ENCODE measurements at places on chromosomes 12 and 14.

DNA sequence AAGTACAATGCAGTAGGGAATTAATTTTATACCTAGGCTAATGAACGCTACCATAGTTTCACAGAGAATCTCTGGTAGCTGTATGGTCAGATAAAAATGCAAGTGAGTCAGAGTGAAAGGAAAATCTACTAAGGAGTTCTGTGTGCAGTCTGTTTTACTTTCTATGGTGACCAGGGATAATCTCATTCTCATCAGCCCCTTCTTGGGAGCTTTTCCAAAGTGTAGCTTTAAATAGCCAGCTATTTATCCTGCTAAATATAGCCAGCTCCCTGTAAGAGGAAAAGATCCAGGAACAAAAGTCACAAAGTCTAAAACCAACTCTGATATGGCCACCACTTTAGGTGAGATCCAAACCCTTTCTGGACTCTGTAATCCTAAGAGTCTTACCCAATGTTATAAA is 75.5 kb downstream of the TMEM116 start:
- no peaks in the 10 kb centered on the region for H3K27me3 ChIP-seq
- no peak for DNase-seq
- H3K36me3 ChIP-seq, result peaks cover 4% of the 10 kb centered on the region

DNA sequence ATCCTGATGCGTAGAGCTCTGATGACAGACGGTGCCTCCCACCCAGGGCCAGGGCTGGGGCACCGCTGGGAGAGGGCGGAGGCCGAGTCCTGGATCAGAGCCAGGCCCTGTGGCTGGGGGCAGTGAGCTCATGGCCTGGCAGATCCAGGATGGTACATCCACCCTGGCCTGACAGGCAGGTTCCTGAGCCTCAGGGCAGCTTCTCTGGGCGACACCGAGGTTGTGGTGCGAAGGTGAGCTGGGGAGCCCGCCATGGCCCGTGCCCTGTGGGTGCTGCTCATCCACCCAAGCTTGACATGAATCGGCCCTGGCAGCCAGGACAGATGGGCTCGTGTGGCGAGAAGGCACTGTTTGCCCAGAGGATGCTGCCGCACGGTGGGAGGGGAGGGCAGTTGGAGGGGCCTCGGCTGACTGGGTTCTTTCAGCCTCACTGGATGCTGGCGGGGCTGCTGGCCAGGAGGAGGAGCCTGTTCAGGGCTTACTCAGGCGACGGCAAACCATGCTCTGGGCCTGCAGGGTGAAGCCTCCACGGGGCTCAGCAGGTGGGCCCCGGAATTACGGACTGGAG is 16.6 kb downstream of the LRTM2 start:
- no peak overlapping the region for H3K27ac ChIP-seq
- no peak overlapping the region for H3K4me3 ChIP-seq
- peaks cover 7% of the 10 kb centered on the region for H3K27me3 ChIP-seq
- no peaks in the 10 kb centered on the region for H3K36me3 ChIP-seq
- DNase-seq, result no peak
- H3K4me1 ChIP-seq, result no peaks in the 10 kb centered on the region

DNA sequence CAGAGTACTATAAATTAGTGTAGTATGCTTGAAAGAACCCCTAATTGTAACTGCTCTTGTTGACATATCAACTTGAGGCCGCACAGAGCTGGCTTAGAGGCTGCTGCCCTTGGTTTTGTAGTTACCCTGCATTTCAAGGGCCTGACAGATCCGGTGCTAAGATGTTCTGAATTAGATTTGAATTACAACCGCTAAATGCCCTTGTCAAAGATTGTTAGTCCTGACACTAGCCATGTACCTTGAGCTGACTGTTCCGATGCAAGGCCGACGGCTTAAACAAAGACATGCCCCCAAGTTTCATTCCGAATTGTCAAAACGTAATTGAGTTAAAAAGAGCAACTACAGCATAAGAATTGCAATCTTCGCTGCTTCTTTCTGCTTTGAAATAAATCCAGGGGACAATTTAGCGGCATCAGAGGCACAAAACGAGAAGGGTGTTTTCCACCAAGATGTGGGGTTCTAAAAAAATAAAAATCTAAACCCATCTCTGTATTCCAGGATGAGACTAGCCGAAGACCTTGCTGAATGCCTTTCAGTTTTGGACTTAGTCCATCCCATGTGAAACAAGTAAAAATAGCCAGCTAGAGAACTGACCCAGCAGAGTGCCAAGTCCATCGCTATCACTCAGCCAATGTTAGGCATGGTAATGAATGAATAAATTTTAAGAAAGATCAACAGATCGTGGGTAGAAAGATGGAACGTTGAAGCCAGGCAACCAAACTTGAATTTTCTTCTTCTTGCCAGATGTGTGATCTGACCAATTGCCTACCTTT is 148.7 kb downstream of the DICER1 start:
- no peak overlapping the region for H3K4me3 ChIP-seq
- DNase-seq, result no peak
- H3K27ac ChIP-seq, result no peak overlapping the region
- H3K36me3 ChIP-seq, result no peaks in the 10 kb centered on the region

GRCh38 chr12:41206298-41206697 is 18.2 kb downstream of the PDZRN4 start:
- H3K27ac ChIP-seq, result no peak overlapping the region
- no peak for DNase-seq
- H3K4me3 ChIP-seq, result no peak overlapping the region
- H3K4me1 ChIP-seq, result no peaks in the 10 kb centered on the region
- no peaks in the 10 kb centered on the region for H3K36me3 ChIP-seq

DNA sequence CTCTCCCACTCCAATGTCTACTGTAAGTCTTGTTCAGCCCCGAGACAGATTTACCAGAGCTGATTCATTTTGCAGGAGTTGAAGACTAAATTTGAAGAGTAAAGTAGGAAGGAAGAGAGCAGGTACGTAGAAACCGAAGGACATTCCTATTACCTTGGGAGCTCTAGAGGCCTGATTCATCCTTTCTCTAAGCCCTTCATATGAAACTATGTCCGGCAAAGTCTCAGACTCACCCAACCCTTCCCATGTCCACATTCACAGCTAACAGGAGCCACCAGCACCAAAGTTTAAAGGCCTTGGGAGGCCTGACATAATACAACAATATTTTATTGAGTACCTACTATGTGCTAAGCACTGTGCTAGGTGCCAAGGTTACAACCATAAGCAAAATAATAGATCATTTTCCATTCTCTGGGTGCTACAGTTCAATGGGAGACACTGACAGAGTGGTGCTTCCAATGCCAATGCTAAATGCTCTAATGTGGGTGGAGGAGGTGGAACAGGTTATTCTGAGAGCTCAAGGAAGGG is 86.6 kb downstream of the PHLDA1 start:
- DNase-seq, result no peak
- no peaks in the 10 kb centered on the region for H3K27me3 ChIP-seq
- no peaks in the 10 kb centered on the region for H3K4me1 ChIP-seq
- H3K4me3 ChIP-seq, result no peak overlapping the region
- H3K27ac ChIP-seq, result peak overlapping the region; percentile 79
- no peaks in the 10 kb centered on the region for H3K36me3 ChIP-seq

DNA sequence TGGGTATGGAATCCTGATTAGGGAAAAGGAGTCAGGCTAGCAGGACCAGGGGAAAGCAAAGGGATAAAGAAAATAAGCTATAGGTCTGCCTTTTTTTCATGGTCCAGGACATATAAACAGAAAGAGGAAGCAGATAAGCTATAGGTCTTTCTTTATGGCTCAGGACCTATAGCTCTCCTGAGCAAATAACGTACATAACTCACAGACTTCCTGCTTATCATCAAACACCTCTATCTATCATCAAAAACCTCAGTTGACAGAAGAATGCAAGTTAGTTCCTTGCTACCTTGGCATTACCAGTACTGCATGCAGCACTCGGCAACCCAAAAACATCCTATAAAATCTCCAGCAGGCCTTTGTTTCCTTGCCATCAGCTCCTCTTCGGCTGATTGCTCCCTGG is 238.7 kb upstream of the OR4E1 start:
- no peak overlapping the region for H3K4me3 ChIP-seq
- no peak overlapping the region for H3K27ac ChIP-seq
- H3K27me3 ChIP-seq, result no peaks in the 10 kb centered on the region
- no peaks in the 10 kb centered on the region for H3K4me1 ChIP-seq
- no peaks in the 10 kb centered on the region for H3K36me3 ChIP-seq
- no peak for DNase-seq

GRCh38 chr12:71439613-71440344 is at the start of gene LGR5:
TSS of gene LGR5 (plus strand) at chr12:71439798. CDS start at chr12:71440081, 283 bp downstream.
- peak; percentile 76 for DNase-seq
- no peaks in the 10 kb centered on the region for H3K27me3 ChIP-seq
- no peaks in the 10 kb centered on the region for H3K36me3 ChIP-seq
- H3K4me3 ChIP-seq, result no peak within 1 kb of the TSS
- no peak within 1 kb of the TSS for H3K27ac ChIP-seq

DNA sequence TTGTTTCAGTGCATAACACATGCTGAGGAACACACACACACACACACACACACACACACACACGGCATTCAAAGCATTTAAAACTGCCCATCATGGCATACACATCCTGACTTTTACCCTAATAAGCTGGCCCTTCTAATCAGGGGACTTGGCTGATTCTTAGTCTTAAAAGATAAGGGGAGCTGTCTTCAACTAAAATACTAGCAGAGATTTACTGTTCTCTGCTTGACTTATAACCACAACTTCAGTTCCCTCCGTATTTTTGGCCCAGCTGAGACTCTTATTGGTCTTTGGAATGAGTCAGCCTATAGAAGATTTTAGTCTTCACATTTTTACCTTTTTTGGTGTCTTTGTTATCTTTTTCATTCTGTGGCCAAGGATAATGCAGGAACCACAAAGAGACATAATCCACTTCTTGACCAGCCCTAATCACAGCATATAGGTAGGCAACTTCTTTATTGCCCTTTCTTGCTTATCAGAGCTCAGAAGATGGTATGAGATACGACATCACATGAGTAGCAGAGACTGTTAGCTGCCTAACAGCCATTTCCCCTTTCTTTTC is 25.1 kb upstream of the SLC8A3 start:
- no peak for DNase-seq
- no peak overlapping the region for H3K27ac ChIP-seq
- H3K27me3 ChIP-seq, result no peaks in the 10 kb centered on the region

Measured in lung (tissue), 17 donors.